Epithelial cell of esophagus (primary cell): ENCODE measurements at places on chromosomes 6 and 20.

DNA sequence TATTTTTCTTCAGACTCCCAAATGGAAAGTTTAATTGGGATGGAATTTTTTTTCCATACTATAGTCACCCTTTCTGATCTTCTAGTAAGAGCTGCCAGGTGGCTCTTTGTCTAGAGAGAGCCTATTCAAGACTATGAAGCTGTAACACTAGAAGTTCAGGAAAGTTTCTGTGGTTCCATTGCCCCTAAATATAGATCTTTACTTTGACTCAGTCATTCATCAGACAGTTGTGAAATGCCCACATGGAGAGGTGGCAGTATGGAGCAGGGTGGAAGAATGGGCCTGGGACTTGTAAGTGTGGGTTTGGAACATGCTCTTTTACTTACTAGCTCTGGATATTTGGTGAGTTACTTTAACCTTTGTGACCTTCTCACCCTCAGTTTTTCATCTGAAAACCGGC lies 87.8 kb downstream of the CTNNBL1 start:
- DNase-seq = peak; percentile 48

- DNase-seq = peak; percentile 38
These were observed 514 bp downstream of the TCFL5 start for GRCh38 chr20:62860924-62861691.

DNA sequence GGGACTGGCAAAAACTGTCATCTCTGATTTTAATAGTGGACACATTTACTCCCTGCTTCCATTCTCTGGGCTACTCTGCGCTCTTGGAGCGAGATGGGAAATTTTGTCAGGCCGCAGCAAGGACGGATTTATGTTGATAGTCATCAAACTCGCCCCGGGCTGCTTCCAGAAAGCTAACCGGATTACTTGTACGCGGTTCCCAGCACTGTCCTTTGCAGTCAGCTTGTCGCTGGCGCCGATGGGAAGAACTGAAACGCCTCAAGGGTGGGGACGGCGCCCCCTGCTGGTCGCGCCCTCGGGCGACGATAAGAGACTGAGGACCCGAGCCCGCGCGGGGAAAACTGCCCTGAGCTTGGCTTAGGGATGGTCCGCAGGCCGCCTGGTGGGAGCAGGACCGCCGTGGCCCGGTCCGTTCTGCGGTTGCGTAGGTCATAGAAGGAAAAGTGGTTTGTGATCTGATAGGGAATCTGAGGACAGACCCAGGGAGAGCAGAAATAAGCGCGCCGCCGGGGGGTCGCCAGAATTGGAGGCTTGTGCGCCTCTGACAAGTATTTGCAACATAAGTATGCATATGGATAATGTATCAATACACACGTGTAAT lies 984 bp upstream of the ABT1 start:
- peak; percentile 86 for DNase-seq

DNA sequence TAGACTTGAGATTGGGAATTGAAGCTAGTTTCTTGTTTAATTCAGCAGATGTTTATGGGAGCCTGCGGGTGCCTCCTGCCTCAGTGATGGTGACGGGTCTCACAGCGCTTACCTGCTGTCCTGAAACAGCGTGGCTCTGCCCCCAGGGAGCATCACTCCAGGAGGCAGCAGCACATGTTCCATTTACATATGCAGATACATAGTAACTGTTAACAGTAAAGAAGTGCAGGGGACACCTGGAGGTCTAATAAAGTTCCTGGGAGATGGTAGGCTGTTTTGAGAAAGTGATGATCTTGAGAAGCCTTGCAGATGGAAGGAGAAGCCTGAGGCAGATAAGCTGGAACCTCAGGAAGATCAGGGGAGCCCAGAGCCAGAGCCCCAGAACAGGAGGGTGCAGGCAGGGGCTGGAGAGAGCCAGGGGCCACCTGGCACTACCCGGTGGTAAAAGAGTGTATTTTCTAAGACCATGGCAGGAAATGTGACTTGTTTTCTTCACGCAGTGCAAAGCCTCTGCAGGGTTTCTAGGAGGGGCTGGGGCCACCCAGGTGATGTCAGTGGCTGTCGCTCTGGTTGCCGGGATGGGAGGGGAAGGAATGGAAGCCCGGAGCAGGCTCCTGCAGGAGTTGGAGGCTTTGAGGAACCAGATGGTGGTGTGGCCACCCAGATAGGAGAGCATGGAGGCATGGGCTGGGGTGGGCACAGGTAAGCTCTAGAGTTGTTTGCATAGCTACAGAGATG lies 24.2 kb upstream of the KIF25 start:
- DNase-seq = no peak

DNA sequence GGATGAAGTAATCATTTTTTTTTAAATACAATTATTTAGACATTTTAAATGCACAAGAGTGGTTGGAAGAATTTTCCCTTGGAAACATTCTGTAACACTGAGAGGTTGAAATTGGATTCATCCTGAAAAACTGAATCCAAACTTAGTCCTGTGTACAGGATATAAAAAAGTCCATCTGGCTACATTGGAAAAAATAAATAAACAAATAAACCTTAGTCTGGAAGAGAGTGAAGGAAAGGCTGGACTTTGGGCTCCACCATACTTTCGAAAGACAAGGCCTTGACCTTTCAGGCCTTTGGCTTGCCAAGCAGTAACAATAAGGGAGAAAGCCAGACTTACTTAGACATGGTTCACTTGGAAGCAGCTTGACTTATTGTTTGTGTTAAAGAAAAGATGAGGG lies 664.3 kb downstream of the TENT5A start:
- no peak for DNase-seq

DNA sequence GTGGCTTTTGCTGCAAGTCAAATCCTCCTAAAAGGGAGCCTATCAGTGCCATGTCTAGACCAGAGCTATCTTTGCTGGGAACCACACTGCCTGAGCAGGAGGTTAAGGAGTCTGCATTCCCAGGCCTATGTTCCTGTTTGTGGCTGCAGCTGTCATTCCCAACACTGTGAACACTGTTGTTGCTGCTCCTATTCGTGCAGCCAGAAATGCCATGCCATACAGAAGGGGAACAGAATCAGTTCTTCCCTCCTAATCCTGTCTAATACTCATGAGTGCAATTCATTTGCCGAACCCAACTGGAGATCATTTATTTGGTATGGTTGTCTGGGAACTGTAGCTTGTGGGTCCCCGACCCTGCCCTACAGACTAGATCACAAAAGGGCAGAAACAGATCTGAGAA lies 406.5 kb upstream of the GJE1 start:
- no peak for DNase-seq
